ENCODE measurements at places on chromosomes 1 and 21. TPM values are rescaled to one million over a fixed set of nuclear protein-coding genes. Genes with fewer than 3 reads are reported as not detected.

DNA sequence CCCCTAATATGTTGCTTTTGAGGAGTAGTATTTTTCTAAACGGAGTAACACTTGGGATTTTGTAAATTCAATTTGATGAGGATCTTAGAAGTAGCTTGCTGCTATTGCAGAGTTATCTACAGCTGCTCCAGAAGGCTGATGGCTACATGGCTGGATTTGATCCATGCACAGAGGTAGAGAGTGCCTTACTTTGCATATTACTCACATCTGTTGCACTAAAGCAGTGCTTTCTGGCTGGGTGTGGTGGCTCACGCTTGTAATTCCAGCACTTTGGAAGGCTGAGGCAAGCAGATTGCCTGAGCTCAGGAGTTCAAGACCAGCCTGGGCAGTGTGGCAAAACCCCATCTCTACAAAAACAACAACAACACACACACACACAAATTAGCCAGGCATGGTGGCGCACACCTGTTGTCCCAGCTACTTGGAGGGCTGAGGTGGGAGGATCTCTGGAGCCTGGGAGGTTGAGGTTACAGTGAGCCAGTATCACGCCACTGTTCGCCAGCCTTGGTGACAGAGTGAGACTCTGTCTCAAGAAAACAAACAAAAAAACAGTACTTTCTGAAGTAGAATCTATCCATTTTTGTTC lies 24.6 kb downstream of the RALGPS2 start:
- no peaks in the 10 kb centered on the region for H3K27me3 ChIP-seq
- no peak overlapping the region for H3K4me3 ChIP-seq
- H3K4me1 ChIP-seq = no peaks in the 10 kb centered on the region
- no peak for DNase-seq

DNA sequence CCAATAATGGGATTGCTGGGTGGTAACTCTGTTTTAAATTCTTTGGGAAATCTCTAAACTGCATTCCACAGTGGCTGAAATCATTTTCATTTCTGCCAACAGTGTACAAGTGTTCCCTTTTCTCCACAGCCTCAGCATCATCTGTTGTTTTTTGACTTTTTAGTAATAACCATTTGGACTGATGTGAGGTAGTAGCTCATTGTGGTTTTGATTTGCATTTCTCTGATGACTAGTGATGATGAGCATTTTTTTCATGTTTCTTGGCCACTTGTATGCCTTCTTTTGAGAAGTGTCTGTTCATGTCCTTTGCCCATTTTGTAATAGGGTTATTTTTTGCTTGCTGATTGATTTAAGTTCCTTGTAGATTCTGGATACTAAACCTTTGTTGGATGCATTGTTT lies 131.9 kb upstream of the B3GALT2 start:
- H3K27ac ChIP-seq = no peak overlapping the region
- no peak overlapping the region for H3K4me3 ChIP-seq
- H3K36me3 ChIP-seq = no peaks in the 10 kb centered on the region
- H3K27me3 ChIP-seq = no peaks in the 10 kb centered on the region
- no peak for DNase-seq

- no peak overlapping the region for H3K4me3 ChIP-seq
- no peak for DNase-seq
- no peak overlapping the region for H3K27ac ChIP-seq
- H3K27me3 ChIP-seq = no peaks in the 10 kb centered on the region
- H3K36me3 ChIP-seq = peaks cover 16% of the 10 kb centered on the region
Observed at GRCh38 chr1:179300112-179300511, 6.5 kb downstream of the SOAT1 start.

GRCh38 chr1:47104816-47105215 lies 32.4 kb upstream of the CYP4A22 start:
- no peaks in the 10 kb centered on the region for H3K27me3 ChIP-seq
- H3K27ac ChIP-seq = no peak overlapping the region
- no peaks in the 10 kb centered on the region for H3K36me3 ChIP-seq
- no peaks in the 10 kb centered on the region for H3K4me1 ChIP-seq
- no peak for DNase-seq

DNA sequence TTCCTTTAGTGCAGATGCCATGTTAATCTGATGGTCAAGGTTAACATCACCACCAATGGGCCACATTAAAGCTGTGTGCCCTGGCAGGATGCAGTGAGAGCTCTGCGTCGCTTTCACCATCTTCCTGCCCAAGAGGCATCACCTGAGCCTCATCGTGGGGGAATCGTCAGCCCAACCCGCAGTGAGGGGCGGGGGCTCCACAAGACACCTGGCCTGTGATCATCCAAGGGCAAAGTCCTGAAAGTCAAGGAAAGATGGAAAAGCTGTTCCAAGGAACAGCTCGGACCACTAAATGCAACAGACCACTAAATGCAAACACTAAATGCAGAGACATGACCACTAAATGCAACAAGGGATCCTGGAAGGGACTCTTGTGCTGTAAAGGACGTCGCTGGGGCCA lies 49.9 kb downstream of the WDR4 start:
- H3K36me3 ChIP-seq = no peaks in the 10 kb centered on the region
- H3K27ac ChIP-seq = no peak overlapping the region
- peaks cover 30% of the 10 kb centered on the region for H3K4me1 ChIP-seq
- no peak overlapping the region for H3K4me3 ChIP-seq
- H3K27me3 ChIP-seq = peaks cover 13% of the 10 kb centered on the region
- no peak for DNase-seq

DNA sequence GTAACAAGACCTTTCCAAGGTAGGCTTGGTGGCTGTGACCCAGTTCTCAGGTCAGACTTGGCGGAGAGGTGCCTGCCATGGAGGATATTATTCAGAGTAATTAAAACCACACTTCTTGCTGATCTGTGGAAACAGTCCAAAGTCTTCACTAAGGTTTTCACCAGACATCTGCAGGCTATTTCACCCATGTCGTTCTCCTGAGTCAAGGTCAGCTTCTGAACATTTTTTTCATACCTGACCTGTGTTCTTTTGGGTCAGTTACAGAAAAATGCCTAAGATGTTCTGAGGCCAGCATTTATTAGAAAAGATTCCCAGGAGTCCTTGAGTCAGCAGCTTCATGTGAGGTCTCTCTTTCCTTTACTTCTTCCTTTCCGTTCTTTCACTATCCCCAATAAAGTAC lies 54.9 kb downstream of the RGL1 start:
- no peak overlapping the region for H3K4me3 ChIP-seq
- H3K27me3 ChIP-seq = no peaks in the 10 kb centered on the region
- no peak overlapping the region for H3K27ac ChIP-seq
- H3K4me1 ChIP-seq = no peaks in the 10 kb centered on the region
- H3K36me3 ChIP-seq = no peaks in the 10 kb centered on the region

DNA sequence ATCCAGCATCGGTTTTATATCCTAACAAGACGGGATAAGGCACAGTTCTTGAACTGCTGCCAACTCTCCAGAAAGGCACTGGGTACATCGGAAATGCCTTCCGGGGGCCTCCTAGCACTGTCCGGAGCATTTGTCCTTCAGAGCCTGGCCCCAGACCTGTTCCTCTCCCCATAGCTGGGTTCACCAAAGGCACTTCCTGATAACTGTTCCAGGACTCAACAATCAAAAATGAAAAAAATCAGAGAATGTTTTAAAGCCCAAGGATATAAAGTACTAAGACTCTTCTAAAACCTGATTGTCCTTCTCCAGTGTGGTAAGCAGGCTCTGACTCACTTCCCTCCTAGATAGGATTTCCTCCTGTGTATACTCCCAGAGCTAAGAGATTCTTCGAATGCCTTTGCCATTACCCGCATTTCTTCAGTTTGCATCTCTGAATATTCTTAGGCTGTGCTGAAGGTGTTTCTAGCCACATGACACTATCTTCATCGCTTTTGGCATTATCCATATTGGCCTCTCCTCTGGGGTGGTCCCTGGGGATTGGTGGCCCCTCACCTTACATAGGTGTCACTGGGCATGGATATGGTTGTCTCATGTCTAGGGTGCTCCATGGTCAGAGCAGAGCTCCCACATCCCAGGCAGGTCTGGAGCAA lies 112.9 kb downstream of the ZBTB18 start:
- no peaks in the 10 kb centered on the region for H3K36me3 ChIP-seq
- no peaks in the 10 kb centered on the region for H3K27me3 ChIP-seq
- no peak overlapping the region for H3K27ac ChIP-seq

DNA sequence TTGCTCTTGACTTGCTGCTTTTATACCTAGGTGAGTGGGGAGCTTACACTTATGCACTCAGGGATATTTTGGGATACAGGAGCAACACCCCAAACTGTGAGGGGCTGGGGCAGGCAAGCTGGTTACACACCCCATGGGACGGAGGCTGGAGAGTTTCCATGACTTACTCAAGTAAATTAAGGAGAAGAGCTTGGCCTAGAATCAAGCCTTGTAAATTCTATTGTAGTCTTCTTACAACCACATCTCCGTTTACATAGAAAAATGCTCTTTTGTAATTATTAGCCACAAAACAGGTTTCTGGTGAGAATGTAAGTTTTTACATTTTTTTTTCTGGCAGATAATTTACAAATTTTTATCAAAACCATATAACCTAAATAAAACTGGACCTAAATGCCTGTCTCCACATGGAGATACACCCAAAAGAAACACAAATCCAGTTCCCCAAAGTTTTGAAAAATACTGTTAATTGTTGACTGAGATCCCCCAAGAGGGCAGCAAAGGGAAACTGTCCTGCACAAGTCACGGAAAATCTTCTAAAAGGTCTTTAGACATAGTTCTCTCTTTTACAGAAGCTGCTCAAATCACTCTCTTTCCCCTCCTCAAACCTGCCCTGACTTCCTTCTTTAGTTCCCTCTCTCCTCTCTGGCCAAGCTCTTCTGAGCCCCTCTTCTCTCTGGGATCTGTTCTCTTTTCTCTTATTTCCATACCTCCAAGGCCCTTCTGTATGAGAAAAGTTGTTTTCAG lies 134.0 kb downstream of the HIVEP3 start:
- no peak overlapping the region for H3K27ac ChIP-seq
- H3K36me3 ChIP-seq = no peaks in the 10 kb centered on the region
- no peak overlapping the region for H3K4me3 ChIP-seq
- H3K27me3 ChIP-seq = no peaks in the 10 kb centered on the region

DNA sequence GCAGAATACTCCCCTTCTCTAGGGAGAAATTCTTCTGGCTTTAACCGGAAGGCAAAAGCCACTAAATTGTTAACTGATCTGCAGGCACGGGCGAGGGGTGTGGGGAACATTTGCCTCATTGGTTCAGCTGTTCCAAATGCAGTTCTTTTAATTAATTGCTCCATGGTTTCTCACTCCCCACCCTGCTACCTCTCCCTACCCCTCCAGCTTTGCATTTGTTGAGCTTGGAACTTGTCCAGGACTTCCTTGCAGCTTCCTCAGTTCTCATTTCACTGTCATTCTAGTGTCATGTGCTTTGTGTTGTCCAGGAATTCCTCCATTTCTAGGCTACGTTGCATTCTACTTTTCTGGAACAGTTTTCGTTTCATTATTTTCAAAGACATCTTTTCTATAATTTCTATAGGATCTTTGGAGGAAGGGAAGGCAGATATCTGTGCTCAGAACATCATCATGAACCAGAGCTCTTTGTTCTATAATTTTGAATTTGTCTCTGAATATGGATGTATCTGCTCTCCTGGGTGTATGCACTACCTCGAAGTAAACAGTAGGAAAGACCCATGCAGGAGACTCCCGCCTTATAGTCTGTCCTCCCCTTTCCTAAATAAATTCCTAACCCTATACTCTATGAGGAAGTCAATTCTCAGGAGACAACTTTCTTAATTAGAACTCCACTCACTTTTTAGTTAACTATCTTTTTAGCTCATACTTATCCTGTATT lies 132.4 kb upstream of the LMO4 start:
- no peaks in the 10 kb centered on the region for H3K27me3 ChIP-seq
- H3K36me3 ChIP-seq = no peaks in the 10 kb centered on the region
- H3K4me1 ChIP-seq = no peaks in the 10 kb centered on the region
- no peak for DNase-seq
- H3K4me3 ChIP-seq = no peak overlapping the region

GRCh38 chr1:113628997-113629396 lies 130.3 kb downstream of the PHTF1 start:
- no peaks in the 10 kb centered on the region for H3K36me3 ChIP-seq
- no peaks in the 10 kb centered on the region for H3K27me3 ChIP-seq
- H3K27ac ChIP-seq = no peak overlapping the region
- no peak overlapping the region for H3K4me3 ChIP-seq
- DNase-seq = no peak

DNA sequence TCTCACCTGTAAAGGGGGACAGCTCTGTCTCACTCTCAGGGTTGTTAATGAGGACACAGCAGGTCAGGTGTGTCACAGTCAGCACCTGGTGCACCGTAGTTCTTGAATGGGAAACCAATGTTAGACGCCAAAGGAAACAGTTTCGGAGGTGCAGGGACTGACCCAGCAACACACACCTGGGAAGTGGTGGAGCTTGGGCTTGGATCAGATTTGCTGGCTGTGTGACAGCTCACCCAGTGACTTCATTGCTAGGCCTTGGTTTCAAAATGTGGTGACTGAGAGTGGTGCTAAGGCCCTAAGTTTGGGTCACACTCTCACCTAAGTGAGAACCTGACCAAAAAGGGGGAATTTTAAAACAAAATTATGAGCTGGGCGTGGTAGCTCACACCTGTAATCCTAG lies 34.9 kb downstream of the ALPL start:
- H3K4me1 ChIP-seq = no peaks in the 10 kb centered on the region
- no peak overlapping the region for H3K4me3 ChIP-seq
- DNase-seq = no peak
- no peaks in the 10 kb centered on the region for H3K36me3 ChIP-seq
- H3K27ac ChIP-seq = no peak overlapping the region
- H3K27me3 ChIP-seq = no peaks in the 10 kb centered on the region

DNA sequence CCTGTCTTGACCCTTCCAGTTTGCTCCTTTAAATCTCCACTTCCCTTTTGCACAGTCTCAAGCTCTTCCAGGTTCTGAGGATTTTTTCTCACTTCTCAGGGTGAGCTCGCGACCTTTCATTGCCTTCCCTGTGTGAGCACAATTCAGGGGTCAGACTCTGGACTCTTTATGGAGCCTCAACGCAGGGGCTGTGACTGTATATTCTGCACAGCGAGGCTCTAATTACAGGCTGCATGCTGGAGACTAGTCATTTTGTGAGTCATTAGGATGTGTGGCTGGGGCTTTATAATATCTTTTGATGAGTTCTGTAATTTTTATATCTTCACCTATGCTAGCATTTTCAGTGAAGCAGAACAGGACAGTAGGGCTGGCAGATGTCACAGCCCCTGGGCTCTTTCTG lies 270.7 kb downstream of the KAZN start:
- H3K27me3 ChIP-seq = no peaks in the 10 kb centered on the region
- no peaks in the 10 kb centered on the region for H3K4me1 ChIP-seq
- no peak overlapping the region for H3K4me3 ChIP-seq
- no peaks in the 10 kb centered on the region for H3K36me3 ChIP-seq
- DNase-seq = no peak
- H3K27ac ChIP-seq = no peak overlapping the region

GRCh38 chr1:34532113-34532512 lies 222.7 kb upstream of the GJB5 start:
- H3K27ac ChIP-seq = no peak overlapping the region
- H3K4me3 ChIP-seq = no peak overlapping the region
- peaks cover 2% of the 10 kb centered on the region for H3K27me3 ChIP-seq
- DNase-seq = no peak

The PRMT2 gene
- 122 TPM for total RNA-seq

The AMY1A gene
- not detected for total RNA-seq

The CHRM3 gene
- not detected for total RNA-seq
